Mesothelial cell of epicardium (in vitro differentiated cells): ENCODE measurements at places on chromosomes 12 and 14.

DNA sequence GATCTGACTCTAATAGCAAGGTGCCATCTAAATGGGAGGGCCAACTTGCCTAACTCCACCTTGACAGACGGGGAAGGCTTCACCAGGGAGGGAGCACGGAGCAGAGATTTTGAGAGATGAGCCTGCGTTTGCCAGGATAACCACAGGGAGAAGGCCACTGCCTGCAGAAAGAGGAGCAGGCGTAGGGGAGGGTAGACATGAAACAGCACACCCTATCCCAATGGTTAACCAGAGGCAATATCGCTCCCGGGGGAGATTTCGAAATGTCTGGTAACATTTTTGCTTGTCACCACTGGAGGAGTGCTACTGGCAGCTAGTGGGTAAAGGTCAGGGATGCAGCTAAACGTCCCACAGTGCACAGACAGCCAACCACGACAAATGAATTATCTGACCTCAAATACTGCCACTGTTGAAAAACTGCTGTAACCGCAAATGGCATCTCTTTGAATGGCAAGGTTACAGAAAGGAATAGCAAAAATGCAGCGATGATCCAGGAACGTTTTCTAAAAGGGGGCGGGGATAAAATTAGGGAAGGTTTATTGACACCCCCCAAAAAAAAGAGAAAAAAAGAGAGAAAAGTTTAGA, 126.0 kb upstream of the ATF7IP start:
- no peak for DNase-seq

GRCh38 chr14:103489621-103490020, 33.0 kb downstream of the CKB start:
- DNase-seq = no peak

DNA sequence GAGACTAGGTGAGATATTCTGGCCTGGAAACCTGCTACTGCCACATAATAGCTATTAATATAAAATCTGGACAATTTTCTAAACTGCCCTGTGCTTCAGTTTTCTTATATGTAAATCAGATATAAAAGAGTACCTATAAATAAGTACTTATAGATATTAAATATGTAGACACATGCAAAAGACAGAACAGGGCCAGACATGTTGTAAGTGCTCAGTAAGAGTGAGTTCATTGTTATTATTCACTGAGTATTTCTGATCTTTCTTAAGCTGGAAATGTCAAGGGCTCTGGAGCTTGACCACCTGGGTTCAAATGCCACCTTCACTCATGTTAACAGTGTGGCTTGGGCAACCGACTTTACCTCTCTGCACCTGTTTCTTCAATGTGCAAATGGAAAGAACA, 179.8 kb downstream of the GALC start:
- DNase-seq = no peak

- DNase-seq = no peak
These were observed 47.8 kb downstream of the HECTD1 start for GRCh38 chr14:31159682-31160296.

GRCh38 chr12:65838330-65838976, 14.2 kb downstream of the HMGA2 start:
- no peak for DNase-seq

GRCh38 chr12:25746131-25746530, 193.0 kb upstream of the LMNTD1 start:
- no peak for DNase-seq

GRCh38 chr12:8065991-8066594, at the start of gene C3AR1:
Gene C3AR1 (minus strand): TSS chr12:8066359. CDS start chr12:8060185, 6,174 bp downstream.
- no peak for DNase-seq

GRCh38 chr12:132734206-132734605, 23.6 kb downstream of the PGAM5 start:
- DNase-seq = no peak

DNA sequence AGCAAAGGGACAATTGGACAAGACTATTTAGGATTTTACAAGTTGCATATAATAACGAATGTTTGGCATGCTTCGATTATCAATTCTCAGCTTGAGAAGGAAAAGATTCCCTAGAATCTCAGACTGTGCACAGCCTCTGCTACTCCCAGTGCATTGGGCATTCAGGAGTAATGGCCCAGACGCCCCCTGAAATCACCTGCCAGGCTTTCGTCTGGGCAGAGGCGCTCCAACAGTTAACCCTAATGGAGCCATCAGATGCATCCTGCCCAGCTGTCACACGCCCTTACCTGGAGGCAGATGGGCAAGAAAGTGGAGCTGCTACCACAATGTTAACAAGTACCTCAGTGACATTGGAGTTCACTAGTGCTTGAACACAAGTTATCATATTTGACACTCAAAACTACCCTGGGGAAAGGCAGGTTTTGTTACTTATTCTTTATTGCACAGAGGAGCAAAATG, 927 bp upstream of the LRP6 start:
- no peak for DNase-seq

- no peak for DNase-seq
These were observed 85.6 kb downstream of the OTOGL start for GRCh38 chr12:80184926-80185325.

GRCh38 chr14:39240769-39241168, 7.1 kb downstream of the MIA2 start:
- no peak for DNase-seq

- DNase-seq = no peak
These were observed 8.9 kb downstream of the GTF2A1 start for GRCh38 chr14:81211844-81212243.

GRCh38 chr14:38910092-38910491, 192.9 kb downstream of the SEC23A start:
- no peak for DNase-seq

DNA sequence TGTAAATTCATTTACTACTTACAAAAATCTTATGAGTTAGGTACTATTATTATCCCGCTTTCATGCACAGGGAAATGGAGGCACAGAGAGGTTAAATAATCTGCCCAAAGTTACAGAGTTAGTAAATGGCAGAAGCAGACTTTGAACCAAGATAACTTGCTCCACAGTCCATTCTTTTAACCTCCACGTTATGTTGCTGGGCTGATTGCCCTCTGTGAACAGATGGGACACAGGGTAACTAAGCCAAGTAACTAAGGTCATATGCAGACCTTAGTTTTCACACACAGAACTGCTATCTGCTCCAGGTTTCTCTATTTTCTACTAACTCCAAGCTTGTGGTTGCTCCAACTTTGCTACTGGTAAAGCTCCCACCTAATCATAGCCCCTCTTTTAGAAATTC, 147.1 kb upstream of the IFNG-AS1 start:
- no peak for DNase-seq

DNA sequence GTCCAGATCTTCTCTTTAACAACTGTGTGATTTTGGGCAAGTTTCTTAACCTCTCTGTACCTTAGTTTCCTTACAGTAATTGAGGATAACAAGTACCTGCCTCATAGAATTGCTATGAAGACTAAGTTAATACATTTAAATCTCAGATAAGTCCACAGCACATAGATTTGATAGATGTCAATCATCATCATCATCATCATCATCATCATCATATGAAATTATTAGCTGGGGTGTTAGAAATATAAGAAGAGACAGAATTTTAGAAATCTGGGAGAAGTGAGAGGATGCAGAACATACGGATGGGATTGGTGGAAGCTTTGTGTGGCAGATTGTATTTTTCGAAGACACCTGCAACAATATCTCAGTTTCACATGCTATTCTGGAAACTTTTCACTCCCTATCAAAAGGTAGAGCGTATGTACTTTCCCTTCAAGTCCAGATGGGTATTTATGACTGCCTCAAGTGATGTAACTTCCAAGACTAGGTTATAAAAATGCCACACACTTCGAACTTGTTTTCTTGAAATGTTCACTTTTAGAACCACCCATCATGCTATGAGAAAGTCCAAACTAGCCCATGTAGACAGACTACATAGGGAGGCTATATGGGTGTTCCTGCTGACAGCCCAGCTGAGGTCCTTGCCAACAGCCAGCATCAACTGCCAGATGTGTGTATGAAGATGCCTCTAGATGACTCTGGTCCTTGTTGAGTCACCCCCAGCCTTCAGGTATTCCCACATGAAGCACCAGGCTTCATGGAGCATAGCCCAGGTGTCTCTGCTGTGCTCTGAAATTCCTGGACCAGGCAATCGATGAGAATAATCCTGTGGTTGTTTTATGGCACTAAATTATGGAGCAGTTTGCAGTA, 20.7 kb upstream of the SDR39U1 start:
- no peak for DNase-seq

DNA sequence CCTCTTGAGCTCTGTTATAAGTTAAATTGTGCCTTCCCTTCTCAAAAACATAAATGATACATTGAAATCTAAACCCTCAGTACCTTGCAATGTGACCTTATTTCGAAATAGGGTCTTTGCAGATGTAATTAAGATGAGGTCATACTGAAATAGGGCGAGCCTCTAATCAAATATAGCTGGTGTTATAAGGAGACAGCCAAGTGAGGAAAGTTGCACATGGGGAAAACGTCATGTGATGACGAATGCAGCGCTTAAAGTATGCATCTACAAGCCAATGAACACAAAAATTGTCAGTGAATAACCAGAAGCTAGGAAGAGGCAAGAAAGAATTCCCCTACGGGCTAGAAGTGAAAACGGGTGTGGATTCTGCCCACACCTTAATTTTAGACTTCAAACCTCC, 305.2 kb upstream of the FOXG1 start:
- no peak for DNase-seq

DNA sequence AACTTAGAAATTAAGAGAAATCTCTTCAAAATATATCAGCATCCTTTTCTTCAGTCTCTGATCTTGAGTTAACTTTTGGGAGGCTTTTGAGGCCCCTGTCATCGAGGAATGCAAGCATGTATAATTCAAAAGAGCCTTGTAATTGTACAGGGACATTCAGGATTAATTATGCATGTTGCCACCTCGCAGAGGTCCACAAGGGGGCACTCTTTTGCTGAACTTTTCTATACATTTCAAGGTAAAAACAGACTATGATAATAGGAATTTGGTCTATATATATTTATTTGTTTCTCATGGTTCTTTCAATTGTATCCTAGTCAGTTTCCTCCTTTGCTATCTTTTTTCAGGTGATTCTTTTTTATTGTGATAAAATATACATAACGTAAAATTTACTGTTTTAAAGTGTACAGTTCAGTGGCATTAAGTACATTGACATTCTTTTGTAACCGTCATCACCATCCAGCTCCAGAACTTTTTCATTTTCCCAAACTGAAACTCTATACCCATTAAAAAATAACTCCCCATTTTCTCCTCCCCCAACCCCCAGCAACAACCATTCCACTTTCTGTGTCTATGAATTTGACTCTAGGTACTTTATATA, 47.0 kb upstream of the SLC2A13 start:
- no peak for DNase-seq

GRCh38 chr12:122986258-122986871, 5.9 kb downstream of the ARL6IP4 start:
- DNase-seq = no peak

DNA sequence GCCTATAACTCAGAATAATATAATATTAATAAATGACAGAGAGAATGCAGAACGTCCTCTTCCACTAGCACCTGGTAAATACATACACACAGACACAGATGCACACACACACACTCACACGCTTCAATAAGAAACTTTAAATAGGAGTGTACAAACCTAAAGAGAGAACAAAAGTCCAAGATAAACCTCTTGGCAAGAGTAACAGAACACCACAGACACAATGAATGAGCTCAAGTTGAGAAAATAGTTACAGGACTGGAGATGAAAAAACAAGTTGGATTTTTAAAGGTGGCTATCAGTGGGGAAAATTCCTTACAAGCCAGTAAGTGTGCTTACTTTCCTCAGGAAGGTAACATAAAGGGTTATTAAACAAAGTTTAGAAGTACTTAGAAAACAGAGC, 35.2 kb downstream of the CRY1 start:
- no peak for DNase-seq

- DNase-seq = no peak
These were observed 34.2 kb downstream of the PPM1H start for GRCh38 chr12:62900686-62901272.

DNA sequence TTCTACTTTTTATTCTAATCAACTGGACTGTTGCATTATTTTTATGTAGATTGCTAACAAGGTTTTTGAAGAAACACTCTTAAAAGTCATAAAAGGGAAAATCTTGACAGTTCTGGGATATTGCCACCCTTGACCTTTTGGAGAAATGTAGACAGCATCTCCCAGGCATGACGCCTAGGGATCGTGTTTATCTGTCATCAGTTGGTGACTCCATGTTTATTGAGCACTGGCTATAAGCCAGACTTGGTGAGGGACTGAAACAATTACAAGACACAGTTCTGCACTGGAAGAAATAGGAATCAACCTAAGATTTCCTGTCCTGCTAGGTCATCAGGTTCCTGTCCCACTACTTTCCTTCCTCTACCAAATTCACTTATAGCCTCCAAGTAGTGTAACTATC, 34.5 kb downstream of the HMGA2 start:
- no peak for DNase-seq

DNA sequence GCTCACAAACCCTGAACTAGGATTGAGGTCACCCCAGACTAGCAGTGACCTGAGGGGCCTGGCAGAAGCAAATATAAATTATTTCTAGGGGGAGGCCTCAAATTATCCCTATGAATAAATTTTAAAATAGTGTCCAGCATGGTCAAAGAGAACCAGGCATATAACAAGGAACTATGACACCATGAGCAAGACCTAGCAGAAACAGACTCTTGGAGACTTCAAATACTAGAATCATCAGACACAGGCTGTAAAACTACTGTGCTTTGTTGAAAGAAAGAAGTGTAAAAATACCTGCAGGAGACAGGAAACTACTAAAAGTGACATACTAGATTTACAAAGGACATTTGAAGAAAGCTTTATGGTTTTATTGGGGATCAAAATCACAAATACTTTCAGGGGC, 3.2 kb upstream of the BCL7A start:
- no peak for DNase-seq

- DNase-seq = no peak
These were observed 115.9 kb downstream of the ETV6 start for GRCh38 chr12:11765421-11765816.

GRCh38 chr12:26648584-26648983, 184.4 kb downstream of the ITPR2 start:
- DNase-seq = no peak

DNA sequence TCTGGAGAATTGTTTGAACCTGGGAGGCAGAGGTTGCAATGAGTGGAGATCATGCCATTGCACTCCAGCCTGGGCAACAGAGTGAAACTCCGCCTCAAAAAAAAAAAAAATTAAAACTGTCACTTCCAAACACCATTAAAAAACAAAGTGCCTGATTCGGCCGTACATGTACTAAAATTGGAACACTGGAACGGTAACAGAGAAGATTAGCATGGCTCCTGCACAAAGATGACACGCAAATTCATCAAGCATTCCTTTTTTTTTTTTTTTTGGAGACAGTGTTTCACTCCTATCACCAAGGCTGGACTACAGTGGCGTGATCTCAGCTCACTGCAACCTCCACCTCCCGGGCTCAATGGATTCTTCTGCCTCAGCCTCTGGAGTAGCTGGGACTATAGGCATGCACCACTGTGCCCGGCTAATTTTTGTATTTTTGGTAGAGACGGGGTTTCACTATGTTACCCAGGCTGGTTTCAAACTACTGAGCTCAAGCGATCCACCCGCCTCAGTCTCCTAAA, 40.2 kb upstream of the SINHCAF start:
- no peak for DNase-seq

GRCh38 chr12:43675048-43675904, 83.3 kb downstream of the PUS7L start:
- no peak for DNase-seq
